Body of pancreas (tissue), 4 donors: ENCODE measurements at places on chromosomes 4 and X. TPM values are rescaled to one million over a fixed set of nuclear protein-coding genes. Genes with fewer than 3 reads are reported as not detected.

ZGRF1 gene
- 1.3 TPM for total RNA-seq

IBSP gene
- total RNA-seq: not detected

CT83 gene
- not detected for total RNA-seq

GRCh38 chrX:152917656-152918579 is 20.1 kb downstream of the ZNF185 start:
- no peak for DNase-seq

- no peak for DNase-seq
Observed at GRCh38 chr4:177283167-177283566, 26.5 kb upstream of the NEIL3 start.

DNA sequence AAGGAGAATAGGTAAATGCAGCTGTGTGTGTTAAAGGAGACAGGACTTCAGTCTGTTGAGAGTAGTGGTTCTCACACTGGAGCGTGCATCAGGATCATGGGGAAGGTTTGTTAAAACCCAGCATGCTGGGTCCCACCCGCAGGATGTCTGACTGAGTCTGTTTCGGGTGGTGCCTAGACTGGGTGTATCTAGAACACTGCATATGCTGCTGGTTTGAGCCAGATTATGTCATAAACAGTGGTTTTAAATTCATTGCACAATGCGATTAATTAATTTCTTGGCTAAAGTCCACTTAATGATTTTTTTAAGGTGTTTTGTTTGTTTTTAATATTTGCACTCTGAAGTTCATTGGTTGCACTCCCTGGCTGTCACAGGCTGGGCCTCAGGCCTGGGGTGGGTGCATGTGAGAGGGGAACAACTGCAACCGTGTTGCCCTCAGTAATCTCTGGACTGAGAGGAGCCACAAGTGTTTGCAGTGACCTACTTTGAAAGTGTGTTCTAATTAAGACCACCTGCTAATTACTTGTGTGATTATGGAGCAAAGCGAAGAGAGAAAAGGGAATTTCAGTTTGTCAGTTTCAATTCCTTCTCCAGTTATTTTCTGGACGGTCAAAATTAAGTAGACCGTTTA is 8.3 kb downstream of the HCCS start:
- DNase-seq: no peak

DNA sequence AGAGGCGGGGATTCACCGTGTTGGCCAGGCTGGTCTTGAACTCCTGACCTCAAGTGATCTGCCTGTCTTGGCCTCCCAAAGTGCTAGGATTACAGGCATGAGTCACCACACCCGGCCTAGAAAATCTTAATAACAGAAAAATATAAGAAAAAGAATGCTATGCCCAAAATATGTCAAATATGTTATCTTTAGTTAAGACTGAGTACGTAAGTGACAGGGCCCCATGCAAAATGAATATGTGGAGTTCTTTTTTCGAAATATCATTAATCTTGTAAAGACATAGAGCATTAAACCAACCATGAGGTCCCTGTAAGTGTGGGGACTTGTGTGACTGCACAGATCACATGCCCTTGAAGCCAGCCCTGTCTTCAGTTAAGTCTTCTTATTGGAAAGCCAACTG is 8.9 kb upstream of the ZNF518B start:
- no peak for DNase-seq

DNA sequence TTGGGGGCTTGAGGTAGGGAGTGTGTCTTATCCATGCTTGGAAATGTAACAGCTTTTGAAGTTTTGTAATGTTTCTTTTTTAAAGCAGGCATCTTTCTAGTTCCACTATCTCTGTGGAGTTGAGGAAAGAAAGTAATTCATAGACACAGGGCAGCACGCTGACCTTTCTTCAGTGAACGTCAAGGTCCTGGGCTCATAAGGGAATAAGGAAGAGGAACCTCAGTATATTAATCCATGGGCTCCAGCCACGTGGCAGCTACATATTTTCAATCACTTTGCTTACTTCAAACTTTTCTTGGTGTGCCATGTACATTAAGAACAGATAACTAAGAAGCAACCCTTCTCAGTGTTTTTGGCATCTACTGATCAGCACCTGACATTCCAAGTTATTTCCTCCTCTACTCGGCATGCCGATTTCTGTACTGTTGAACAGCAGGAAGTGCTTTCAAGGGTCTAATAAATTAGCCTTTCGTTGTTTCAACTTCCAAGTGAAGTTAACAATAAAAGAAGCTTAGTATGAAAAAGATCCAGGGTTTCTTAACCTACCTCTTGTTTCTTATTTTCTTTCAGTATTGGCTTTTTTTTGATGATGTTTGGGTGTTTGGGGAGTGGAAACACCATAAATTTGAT is 88.2 kb downstream of the SORBS2 start:
- DNase-seq: no peak
